ENCODE measurements at places on chromosomes 3 and 15.

GRCh38 chr3:110301781-110302180, 769.8 kb upstream of the NECTIN3 start:
- no peak for DNase-seq

DNA sequence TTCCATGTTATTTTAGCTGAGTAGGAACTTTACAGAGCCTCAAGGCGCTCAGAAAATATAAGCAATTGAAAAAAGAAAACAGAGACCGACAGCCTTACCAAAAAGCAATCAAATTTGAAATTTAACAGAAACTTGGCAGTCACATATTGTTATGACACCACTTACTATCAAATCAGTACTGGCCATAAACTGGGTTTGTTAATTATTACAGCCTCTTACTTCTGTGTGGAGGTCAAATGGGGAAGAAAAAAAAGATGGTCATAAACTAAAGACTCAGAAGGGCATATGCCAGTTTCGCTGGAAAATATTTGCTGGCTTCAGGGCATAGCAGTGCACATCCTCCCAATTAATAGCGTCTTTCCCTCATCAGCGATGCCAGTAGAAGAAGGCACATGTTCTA, 45.5 kb upstream of the SUCLG2 start:
- no peak for DNase-seq

DNA sequence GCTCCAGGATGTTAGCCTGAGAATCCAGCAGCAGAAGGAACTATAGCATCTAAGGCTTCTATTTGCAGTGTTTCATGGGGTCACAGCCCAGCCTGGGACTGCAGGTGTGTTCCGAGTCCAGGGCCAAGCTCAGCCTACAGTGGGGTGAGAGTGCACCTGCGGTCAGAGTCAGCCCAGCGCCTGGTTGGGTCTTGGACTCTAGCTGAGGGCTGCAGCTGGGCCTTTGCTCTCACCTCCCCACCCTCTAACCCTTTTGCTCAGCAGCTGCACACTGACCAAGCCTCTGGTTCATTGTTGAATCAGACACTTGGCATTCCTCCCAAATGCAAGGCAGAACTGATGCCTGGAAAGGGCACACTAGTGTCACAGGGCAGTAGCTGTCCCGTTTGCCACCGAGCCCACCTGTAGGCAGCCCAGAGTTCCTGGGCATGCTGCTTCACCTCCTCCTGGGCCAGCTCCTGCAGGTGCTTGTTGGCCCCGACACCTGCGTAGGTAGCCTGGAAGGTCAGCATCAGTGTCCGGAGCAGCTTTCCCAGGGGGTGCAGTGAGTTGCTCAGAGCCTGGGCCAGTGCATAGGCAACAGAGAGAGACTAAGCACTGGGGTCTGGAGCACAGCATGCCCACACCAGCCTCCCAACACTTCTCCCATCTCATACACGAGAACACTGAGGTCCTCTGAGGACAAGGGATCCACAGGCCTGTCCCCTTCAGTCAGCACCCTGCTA, 17.5 kb downstream of the ALS2CL start:
- DNase-seq = no peak

GRCh38 chr15:92288755-92289154, 104.9 kb upstream of the ST8SIA2 start:
- no peak for DNase-seq

GRCh38 chr3:49787182-49787464, 781 bp upstream of the IP6K1 start:
- DNase-seq = no peak

DNA sequence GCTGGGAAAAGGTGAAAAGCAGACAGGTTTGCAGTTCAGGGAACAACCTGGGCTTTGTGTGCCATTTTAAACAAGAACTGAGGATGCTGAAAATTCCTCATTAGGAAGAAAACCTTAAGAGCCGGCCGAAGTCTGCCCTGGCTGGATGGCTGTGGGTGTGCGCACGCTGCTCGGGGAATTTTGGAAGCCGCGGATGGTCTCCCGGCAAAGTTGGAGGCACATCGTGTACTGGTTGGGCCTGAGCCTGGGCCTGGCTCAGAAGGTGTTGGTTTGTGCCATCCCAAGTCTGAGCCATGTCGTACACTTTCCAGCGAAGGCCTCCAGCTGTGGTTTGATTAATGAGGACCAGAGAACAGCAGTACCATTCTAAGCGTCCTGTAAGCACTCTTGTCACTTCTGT, 188.2 kb downstream of the ATP10A start:
- DNase-seq = no peak

DNA sequence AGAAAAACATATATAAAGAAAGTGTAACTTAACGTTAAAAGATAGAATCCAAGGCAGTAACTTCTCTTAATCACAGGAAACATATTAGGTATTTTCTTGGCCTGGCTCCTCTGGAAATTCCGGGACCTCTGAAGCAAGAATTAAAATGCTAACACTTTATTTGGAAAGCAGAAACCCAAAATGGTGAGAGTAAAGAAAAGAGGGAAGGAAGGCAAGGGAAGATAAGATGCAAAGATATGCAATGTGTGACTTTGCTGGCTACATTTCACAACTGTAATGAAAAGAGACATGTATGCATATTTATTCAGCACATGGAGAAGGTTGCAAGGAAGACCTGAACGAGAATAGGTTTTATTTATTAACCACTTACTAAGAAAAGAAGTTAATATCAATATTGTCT, 372.5 kb downstream of the TBL1XR1 start:
- no peak for DNase-seq

- DNase-seq = no peak
Observed at GRCh38 chr15:66477011-66477410, 20.6 kb downstream of the SNAPC5 start.

DNA sequence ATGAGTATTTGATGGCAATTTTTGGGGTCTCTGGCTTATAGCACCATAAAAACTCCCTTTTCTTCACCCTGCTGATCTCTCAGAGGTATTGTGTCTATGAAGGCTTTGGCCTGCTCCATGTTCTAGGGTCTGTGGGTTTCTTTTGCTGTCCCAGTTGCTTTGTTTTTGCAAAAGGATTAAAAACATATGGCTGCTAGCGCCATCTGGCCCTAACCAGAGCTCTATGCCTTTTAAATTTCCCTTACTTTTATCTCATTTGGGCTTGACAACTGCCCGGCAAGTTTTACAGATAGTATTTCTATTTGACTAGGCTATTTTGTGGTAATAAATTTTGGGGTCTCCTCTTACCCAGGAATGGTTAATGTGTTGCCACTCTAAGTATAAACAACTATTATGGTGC, 6.4 kb upstream of the GHRL start:
- DNase-seq = no peak

DNA sequence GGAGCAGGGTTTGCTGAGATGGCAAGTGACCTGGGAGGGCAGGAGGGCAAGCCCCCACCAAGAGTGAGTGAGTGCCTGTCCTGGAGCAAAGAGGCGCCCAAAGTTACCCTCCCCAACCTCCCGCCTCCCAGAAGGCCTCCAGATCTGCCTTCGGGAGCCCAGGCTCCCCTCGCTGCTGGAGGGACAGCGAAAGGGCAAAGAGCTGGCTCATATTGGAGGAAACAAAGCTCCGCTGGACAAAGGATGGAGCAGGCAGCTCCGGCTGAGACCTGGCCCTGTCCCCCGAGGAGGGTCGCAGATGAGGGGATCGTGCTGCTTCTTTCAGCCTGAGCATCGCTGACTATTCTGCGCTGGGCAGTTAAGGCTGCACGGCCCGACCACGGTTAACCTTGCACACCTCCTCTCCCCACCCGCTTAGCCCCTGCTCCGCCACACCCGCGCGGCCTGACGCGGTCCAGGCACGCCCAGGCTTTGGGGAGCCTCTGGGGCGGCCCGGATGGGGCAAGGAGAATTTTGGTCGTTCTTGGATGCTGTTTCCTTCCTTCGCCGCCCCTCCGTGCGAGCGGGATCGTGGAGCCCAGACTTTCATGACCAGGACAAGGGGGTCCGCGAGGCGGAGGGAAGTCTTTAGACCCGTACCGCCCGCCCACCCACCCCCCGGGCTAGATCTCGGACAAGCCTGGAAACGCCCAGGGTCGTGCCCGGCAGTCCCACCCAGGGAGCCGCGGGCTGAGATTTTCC, 651 bp downstream of the PLCD1 start:
- peak; percentile 66 for DNase-seq

- no peak for DNase-seq
Observed at GRCh38 chr15:80202016-80202315, 49.2 kb downstream of the FAH start.

- DNase-seq = no peak
Observed at GRCh38 chr3:108833611-108834010, 11.0 kb downstream of the TRAT1 start.

DNA sequence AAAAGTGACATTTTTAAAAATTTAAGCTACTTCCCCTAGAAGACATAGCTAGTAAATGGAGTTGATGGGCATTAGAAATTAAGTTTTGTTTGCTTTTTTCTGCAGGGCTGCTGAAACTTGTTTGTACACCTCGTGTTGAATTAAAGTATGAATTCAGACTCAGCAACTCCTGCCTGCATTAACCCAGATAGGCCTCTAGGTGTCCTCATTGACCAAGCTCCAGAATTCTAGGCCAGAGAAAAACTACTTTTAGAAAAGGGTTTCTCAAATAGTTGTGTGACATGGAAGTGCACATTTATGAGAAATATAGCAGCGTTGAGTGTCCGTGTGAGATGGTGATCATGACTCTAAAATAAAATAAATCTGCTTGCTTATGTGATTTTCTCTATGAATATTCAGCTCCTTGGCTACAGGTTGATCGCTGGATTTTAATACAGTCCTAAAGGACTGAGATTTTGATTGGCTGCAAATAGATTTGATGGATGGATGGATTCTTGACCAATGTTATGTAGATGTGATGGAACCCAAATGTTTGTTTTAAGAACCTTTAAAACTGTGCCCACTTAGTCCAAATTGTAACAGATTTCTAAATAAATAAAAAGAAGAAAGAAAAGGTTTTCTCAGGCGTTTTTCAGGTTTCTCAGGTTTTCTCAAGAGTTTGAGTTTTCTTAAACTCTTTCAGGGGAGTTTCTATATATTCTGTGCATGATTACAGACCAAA, 39.4 kb upstream of the LMOD3 start:
- DNase-seq = no peak

DNA sequence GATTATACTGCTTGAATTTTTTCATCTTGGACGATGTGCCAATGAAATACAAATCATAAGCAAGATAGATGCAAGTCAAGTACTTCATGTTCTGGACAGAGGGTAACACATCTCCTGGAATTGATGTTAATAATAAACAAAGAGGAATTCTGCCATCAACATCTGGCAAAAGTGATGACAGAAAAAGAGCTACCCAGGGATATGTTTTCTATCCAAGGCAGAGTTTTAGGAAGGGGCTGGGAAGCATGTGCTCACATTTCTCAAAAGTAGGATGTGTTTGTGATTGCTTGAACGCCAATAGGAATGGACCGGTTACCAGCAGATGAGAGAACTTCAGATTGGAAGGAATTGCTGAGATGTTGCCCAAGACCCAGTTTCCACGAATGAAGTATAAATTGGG, 242.6 kb upstream of the AGTR1 start:
- no peak for DNase-seq

GRCh38 chr15:63668601-63669000, 71.4 kb downstream of the FBXL22 start:
- no peak for DNase-seq

- no peak for DNase-seq
Observed at GRCh38 chr3:127275287-127275781, 12.5 kb downstream of the PRR20G start.

DNA sequence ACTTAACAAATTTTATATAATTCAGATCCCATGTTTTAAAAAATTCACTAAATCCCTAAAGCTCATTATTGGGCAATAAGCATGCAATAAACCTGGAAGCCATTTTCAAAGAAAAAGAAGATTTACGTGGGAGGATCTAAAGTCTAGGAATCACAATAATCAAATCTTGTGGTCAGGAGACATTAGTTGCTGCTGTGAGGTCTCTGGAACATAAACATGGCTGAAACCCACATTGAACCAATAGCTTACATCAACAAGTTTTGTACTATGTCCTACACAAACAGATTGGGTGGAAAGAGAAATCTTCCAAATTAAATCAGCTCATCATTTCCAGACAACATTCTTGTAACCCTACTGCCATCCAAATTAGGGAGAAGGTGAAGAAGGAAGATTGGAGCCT, 121.9 kb upstream of the EPHA3 start:
- no peak for DNase-seq

GRCh38 chr15:59516655-59517461, 78.9 kb downstream of the FAM81A start:
- no peak for DNase-seq

- DNase-seq = peak; percentile 76
Observed at GRCh38 chr15:70741107-70741531, 22.2 kb downstream of the UACA start.

GRCh38 chr3:4904811-4905695, 74.2 kb upstream of the BHLHE40 start:
- no peak for DNase-seq

- DNase-seq = no peak
Observed at GRCh38 chr15:37165395-37165794, 65.0 kb upstream of the MEIS2 start.

- no peak for DNase-seq
Observed at GRCh38 chr3:71485896-71486295, 97.6 kb downstream of the FOXP1 start.

DNA sequence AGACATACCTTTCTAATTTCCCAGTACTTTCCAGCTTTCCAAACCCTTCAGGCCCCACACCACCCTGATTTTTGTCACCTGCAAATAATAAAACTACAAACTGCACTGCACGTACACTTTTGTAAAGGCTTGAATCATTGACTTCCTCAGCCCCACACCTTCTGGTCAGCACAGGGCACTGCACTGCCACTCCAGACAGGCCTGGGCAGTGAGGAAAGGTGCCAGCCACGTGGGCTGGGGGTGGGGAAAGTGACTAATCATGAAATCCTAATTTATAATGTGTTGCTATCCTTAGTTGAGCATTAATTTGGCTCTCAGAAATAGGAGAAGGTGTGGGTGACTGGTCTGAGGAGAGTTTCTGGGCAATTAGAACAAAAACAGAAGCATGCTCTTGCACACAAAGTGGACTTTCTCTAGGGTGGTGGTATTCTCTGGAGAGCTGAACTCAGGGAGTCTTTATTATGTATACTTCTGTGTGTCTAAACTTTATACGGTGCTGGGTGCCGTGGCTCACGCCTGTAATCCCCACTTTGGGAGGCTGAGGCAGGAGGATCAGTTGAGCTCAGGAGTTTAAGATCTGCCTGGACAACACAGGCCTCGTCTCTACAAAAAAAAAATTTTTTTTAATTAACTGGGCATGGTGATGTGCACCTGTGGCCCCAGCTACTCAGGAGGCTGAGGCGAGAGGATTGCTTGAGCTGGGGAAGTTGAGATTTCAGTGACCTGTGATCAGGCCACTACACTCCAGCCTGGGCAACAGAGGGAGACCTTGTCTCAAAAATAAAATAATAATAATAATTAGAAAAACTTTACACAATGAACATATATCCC, 58.2 kb upstream of the FLNB start:
- DNase-seq = no peak

- no peak for DNase-seq
Observed at GRCh38 chr15:56913670-56914069, 4.8 kb upstream of the TCF12 start.

Measured in sciatic nerve (tissue), 2 donors.